ENCODE measurements at places on chromosomes 11 and 22.

DNA sequence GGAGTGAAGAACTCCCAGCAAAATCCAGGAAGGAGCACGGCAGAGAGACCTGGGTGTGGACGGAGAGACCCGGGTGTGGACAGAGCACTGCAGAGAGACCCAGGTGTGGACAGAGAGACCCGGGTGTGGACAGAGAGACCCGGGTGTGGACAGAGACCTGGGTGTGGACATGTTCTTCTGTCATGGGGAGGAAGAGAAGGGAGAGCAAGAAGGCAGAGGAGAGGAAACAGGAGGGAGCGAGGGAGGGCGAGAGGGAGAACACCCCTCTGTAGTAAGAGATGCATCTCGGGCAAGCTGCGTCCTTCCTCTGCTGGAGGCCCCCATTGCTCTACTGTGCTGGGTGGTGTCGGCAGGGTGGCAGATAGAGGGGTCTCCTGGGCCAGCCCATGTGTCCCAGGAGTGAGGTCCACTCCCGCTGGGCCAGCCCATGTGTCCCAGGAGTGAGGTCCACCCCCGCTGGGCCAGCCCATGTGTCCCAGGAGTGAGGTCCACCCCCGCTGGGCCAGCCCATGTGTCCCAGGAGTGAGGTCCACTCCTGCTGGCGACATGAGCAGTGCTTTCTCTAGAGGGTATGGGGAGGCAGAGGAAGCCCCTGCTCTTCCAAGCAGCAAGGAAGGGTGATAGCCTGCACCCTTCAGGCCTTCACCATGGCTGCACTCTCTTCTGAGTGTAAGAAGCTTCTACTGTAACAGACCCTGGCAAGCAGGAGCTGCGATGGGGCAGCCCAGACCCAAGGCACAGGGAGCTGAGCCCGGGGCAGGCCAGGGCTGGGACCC is 934.2 kb downstream of the BRD1 start:
- DNase-seq = no peak

DNA sequence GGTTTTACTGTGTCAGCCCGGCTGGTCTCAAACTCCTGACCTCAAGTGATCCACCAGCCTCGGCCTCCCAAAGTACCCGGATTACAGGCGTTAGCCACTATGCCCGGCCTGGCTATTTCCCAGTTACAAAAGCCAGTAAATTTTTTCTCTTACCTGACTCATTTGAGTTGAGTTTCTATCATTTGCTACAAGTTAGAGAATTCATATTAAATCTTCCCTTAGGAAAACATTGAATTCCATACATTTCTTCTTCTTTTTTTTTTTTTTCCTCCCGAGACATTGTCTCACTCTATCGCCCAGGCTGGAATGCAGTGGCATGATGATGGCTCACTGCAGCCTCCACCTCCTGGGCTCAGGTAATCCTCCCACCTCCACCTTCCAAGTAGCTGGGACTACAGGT is 26.0 kb downstream of the CHEK2 start:
- no peak for DNase-seq

GRCh38 chr11:106242718-106243415 is 165.4 kb downstream of the AASDHPPT start:
- DNase-seq = no peak

- DNase-seq = no peak
These were observed 926 bp downstream of the PRR5L start for GRCh38 chr11:36296884-36297543.

- DNase-seq = no peak
These were observed 34.8 kb upstream of the DDI1 start for GRCh38 chr11:104001561-104002056.

DNA sequence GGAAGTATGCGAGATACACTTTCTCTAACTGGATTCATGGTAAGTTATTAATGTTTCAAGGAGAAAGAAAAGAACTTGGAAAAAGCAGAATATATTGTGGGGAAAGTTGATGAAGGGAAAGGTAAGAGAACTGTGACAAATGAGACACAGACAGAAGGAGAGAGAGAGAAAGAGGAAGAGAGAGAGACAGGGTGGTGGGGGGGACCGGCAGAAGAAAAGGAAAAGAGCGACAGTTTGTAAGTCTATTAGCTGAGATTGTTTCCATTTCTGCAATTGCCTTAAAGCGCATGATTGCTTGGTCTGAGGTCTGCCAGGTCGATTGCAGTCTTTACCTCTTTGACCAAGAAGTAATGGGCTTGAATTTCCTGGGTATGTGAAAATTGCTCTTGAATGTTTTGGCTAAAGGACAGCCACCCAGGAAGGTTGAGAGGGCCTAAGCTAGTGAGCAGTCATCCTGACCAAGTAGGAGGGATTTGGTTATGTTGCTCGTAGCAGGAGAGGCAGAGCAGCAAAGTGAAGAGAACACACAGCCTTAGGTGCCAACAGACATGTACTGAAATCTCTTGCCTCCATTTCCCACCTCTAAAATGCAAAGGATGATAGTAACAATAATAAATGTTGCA is 23.6 kb upstream of the TMA7B start:
- DNase-seq = no peak

DNA sequence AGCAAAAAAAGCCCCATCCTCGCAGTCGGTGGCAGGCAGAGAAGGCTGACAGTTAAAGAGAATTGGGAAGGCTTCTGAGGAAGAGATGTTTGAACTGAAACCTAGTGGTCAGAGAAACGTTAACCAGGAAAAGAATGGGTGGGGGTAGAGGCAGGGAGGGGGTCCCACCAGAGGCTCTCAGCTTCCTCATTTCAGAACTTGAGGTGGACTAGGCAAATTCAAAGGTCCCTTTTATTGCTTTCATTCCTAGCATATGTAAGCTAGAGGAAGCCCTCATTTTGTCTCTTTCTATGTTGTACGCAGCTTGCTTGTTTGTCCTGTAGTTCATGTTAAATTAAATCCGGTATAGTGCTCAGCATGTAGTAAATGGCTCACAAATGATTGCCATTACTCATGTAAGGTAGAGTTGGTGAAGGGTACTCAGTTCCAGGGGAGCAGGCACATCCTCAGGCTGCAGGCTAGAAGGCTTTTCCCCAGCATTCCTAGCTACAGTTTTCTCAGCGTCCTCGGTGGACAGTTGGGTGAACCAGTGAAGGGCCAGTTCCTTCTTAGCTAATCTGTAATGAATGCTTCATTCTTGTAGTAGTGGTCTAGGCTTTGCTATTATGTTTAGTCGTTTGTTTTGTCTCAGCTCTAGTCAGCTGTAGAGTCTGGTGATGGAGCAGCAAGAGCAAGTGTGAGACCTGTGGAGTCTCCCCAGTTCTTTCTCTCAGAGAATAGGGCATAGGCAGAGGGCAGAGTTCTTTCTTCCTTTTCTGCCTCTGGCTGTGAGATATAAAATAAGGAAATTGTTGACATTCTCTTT is 58.6 kb downstream of the UVRAG start:
- DNase-seq = no peak

DNA sequence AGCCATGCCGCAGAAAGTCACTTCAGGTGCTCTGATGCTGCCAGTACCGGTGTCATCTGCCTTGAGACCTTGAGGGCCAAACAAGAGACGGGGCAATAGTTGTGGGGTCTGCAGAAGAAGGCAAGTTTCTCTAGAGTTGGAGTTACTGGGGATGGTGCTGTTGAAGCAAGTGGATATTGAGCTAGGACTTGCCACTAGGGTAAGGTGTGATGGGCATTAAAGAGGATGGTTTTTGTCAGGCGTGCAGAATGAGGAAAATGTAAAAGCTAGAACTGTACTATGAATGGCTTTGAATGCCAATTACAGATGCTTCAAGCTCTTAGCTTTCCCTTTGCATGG is 61.6 kb downstream of the TNRC6B start:
- no peak for DNase-seq

DNA sequence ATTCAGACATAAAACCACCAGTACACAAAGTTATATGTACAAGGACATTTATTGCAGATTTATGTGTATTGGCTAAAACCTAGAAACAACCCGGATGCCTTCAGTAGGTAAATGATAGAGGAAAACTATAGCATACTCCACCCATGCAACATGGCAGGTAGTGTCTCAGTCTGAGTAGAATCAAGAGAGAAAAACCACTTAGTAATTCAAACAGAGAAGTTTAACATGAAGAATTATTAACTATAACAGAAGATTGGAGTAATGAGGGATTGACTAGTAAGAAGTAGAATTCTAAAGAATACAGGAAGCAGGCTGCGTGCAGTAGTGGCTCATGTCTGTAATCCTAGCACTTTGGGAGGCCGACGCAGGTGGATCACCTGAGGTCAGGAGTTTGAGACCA is 16.2 kb upstream of the SPTY2D1 start:
- DNase-seq = no peak

DNA sequence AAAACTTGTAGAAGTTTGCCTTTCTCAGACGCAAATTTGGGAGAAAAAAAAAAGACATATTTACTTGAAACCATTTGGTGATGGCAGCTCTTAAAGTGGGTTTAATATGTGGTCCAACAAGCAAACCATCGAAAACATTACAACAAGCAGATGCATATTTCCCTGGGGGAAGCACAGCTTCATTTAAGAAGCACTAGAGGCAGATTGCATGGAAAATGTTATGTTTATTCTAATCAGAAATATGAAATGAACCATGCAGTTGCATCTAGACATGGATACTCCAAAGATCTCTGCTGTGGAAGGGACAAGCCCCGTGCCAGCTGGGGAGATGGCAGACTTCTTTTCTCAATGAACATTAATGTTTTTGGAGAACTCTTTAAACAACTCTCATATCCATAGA is 57.4 kb upstream of the PARVA start:
- DNase-seq = no peak

DNA sequence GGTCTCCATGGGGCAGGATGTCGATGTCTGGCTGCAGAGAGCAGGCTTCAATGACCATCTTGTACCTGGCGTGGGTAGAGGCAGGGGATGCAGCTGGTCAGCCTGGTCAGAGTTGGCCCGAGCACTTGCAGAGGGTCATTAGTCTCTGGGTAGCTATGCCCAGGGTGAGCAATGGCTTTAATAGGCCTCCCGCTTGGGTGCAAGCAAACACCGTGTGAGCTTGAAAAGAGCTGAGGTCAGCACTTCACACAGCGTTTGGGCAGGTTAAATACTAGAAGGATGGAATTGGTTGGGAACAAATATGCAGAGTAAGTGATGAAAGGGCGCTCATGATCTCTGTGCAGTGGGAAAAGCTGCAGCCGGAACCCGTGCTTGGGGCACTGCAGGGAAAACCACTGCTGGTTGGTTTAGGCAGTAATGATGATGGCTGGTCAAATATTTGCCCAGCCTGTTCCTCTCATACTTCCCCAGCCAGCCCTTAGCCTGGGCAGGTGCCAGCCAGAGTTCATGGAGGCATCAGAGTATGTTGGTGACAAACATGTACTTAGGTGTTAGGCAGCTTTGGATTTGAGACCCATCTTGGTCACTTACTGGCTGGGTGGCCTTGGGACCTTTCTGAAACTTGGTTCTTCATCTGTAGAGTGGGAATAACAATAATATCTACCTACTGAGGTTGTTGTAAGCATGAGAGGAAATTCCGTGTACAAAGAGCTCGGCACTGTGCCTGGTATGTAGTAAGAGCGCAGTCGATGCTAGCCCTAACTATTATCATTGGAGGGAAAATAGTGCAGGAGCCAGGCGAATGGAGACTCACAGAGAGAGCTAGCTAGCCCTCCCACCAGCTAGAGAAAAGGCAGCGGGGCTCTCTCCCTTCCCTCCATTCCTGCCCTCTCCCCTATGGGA is 25.2 kb upstream of the KCNJ11 start:
- DNase-seq = no peak

- no peak for DNase-seq
These were observed 51.2 kb upstream of the ELF5 start for GRCh38 chr11:34564807-34565241.

DNA sequence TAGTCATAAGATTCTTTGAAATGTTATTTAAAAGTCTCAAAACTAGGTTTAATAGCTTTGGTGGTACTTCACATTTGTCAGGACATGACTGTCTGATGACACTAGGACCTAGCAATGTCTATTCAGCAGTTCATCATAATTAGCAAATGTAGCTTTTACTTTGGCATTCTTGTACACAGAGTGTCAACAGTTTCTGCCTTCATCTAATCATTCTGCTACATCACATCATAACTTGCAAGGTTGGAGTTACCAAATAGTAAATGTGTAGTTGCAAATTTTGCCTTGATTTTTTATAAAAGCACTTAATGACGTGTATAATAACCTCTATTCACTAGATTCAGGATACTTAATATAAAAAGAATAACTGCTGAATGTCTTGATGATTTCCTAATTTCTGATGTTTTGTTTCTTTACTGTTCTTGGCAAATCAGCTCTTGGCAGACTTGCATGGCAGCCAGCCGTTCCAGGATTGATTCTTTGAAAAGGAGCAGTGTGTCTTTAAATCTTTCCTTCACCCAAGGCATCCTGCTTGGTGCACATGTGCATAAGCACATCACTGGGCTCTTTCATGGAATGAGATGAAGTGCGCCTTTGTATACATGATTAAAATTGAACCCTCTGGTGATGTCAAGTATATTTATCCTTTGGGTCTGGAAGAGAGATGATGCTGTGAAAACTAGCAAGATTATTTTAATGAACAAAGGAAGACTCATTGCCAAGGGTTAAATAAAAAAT is 12.2 kb downstream of the FBXO7 start:
- DNase-seq = no peak

DNA sequence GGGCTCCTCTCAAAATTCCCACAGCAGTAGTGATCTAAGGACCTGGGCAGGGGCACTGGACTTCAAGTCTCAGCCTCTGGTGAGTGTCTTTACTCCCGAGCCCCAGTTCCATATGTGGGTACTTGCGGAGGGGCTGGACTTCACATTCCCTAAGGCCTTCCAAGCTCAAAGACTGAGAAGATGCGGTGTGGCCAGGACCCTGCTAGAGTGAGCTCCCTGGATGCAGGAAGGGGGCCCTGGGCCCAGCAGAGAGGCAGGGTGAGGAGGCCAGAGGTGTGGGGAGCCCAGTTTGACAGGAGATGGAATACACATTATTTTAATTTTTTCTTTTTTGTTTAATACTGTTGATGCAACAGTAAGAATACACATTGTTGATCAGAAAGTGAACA is 83.7 kb downstream of the IGLL1 start:
- no peak for DNase-seq

GRCh38 chr11:128726458-128727139 is 32.7 kb downstream of the FLI1 start:
- DNase-seq = peak; percentile 27

GRCh38 chr11:43130616-43131015 is 181.2 kb upstream of the API5 start:
- no peak for DNase-seq

DNA sequence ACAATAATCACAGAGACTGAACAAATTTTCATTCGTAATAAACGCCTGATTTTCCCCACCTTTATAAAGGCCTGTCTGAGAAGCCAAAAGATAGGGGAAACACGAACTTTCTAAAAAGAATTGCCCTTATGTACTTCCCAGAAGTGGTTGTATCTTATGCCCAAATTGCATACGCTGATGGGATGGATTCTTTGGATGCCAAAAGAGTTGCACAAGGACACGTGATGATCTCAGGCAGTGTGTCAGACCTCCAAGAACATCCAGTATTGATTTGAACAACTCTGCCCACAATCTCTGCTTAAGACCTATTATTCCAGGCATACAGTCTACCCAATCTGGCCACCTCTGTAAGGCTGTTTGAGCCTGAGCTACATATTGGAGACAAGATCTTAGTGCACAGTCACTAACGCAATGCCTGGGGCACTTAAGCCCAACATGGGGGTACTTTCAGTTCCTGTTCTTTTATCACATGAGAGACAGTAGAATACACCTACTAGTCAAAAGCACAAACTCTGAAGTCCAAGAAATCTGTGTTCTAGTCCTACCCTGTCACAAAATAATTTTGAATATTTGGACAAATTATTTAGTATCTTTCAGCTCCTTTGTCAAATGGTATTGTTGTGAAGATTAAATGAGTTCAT is 38.9 kb downstream of the OR10A6 start:
- no peak for DNase-seq
